Stimulated activated CD4-positive, alpha-beta T cell treated with anti-CD3 and anti-CD28 coated beads, Interleukin-2, amount 100 ng/mL, for 24 hours (primary cell): ENCODE measurements at places on chromosomes 5 and 9.
A peak's percentile ranks its signal among the peaks of the same experiment; 100 is the strongest.

- DNase-seq, result no peak
These were observed 43.2 kb upstream of the IL7R start for GRCh38 chr5:35813521-35813920.

- peak; percentile 36 for DNase-seq
These were observed 2.5 kb upstream of the ST6GALNAC4 start for GRCh38 chr9:127919253-127919815.

GRCh38 chr9:6184749-6185645, 30.6 kb upstream of the IL33 start:
- DNase-seq, result no peak

DNA sequence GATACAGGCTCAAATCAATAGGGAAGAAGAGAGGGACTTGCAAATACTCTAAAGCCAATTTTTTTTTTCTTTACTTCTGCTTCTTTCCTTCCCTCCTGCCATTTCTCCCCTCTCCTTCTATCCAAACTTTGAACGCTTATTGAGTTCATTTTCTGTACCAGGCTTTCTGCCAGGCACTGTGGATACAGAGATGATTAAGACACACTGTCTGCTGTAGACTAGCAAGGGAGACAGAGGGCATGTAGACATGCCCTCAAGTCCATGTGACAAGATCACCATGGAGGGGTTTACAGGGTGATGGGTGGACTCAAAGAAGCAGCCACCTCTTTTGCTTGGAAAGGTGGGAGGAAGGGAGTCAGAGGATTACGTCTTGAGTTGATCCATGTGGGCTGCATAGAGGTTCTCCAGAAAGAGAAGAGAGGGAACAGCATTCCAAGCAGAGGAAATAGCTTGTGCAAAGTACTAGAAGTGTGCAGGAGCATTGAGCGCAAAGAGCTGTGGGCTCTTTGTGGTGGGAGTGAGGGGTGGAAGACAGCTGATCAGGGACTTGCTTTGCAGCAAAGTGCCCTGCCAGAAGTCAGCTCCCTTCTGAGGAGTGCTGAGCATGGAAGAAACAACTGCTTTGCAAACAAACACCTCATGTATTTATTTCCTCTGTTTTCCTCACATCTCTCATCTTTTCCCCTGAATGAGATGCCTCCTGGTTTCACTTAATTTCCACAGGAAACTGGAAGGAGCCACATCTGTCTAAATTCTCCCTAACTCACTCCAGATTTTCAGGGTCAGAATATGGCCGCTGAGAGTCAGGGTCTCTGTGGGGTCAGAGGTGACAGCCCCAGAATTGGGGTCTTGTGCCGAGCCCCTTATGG, 64.4 kb upstream of the COL15A1 start:
- no peak for DNase-seq

- DNase-seq, result no peak
These were observed 83.1 kb upstream of the RASA1 start for GRCh38 chr5:87184605-87185004.

DNA sequence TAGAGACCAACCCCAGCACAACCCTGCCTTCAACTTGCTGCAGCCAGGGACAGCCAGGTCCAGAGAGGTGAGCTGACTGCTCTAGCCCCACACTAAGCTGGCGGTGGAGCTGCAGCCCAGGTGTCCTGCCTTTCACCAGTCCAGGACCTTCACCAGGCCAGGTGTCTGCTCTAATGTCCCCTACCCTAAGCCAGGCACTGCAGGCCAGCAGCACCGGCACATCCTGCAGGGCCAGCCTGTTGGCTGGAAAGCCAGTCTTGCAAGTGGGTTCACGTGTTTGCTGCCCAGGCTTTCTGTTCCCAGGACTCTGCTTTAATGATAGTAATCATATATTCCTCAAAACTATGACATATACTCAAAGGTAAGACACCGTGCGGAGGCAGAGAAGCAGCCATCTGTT, 5.5 kb downstream of the SHC3 start:
- no peak for DNase-seq

DNA sequence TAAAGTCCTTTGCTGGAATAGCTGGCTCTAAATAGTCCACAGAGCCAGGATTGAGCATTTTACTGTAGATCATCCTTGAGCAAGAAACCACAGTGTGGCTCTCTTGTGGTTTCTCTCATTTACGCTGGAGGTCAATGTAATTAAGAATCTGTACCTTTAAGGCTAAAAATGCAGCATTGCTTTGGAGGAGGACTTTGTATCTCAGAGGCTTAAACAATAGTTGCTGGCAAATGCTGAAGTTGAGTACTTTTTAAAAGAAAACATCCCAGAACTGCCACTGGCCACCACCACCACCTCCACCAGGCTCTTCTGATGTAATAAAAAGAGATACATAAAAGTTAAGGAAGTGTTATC, 177.3 kb upstream of the ADAMTSL1 start:
- no peak for DNase-seq

GRCh38 chr9:98318041-98318790, 62.8 kb upstream of the TBC1D2 start:
- DNase-seq, result no peak

DNA sequence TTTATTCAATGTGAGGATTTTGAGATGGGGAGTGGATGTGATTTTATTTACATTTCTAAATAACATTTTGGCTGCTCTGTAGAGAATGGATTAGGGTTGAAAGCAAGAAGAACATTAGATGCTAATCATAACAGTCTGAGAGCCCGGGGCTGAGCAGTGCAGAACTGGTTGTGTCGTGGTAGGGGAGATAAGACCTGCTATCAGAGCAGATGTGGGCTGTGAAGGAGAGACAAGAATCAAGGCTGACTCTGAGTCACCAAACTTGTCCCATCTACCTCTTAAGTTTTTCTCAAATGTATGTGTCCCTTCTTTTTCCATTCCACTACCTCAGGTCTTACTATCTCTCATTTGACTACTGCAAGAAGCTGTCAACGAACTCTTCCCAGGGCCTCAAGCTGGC, 35.4 kb upstream of the SLC28A3 start:
- DNase-seq, result no peak

- DNase-seq, result no peak
These were observed 246.0 kb upstream of the NUDT12 start for GRCh38 chr5:103808464-103809106.

- no peak for DNase-seq
These were observed 4.9 kb downstream of the ACO1 start for GRCh38 chr9:32389365-32389764.

GRCh38 chr5:55347786-55348185, 40.0 kb downstream of the MTREX start:
- DNase-seq, result no peak

- peak; percentile 45 for DNase-seq
These were observed 848 bp downstream of the RAD50 start for GRCh38 chr5:132557478-132558172.
